ENCODE measurements at places on chromosomes 1 and 21.
A peak's percentile ranks its signal among the peaks of the same experiment; 100 is the strongest.

- no peak for DNase-seq
Measured at GRCh38 chr1:32249831-32250525, 1.1 kb upstream of the LCK start.

DNA sequence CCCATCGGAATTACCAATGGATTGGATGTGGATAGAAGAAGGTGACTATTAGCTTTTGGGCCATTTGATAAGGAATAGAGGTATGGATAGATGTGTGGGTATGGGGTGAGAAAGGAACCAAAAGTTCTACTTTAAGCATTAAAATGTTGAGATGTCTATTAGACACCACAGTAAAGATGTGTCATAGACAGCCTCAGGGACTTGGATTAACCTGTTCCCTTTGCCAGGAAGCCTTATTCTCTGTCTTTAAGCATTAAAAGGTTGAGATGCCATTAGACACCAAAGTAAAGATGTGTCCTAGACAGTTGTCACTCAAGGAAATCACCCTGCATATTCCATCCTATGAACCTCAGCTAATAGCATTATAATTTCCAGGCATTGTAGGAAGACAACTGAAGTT is 11.0 kb upstream of the DENND1B start:
- no peak for DNase-seq

GRCh38 chr1:33927721-33928120 is 63.8 kb downstream of the HMGB4 start:
- DNase-seq, result no peak

GRCh38 chr1:61088163-61088974 is 6.0 kb downstream of the NFIA start:
- DNase-seq, result peak; percentile 58

All from pons (tissue), 1 donor.